ENCODE measurements at places on chromosomes 3 and 15. TPM values are rescaled to one million over a fixed set of nuclear protein-coding genes. Genes with fewer than 3 reads are reported as not detected.

DNA sequence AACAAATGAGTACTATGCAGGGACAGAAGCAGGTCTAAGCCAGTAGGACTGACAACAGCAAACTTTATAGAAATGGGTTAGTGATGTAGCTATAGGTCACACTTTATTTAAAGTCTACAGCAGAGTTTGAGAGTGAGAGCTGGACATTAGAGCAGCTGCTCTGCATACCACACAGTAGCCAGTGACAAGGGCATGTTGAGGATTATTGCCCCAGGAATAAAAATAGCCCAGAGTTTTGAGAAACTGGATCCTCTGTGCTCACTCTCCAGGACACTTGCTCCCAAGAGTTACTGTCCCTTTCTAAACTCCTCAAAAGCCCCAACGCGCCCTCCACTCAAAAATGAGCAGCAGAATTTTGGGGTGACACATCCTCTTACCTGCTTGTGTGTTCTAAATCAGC is 21.1 kb downstream of the LRTM1 start:
- peaks cover 18% of the 10 kb centered on the region for H3K36me3 ChIP-seq
- no peak overlapping the region for H3K4me3 ChIP-seq
- no peak overlapping the region for H3K27ac ChIP-seq
- peaks cover 6% of the 10 kb centered on the region for H3K4me1 ChIP-seq
- DNase-seq = no peak

GRCh38 chr3:26768068-26768651 is 145.6 kb downstream of the LRRC3B start:
- H3K27ac ChIP-seq = no peak overlapping the region
- H3K4me1 ChIP-seq = no peaks in the 10 kb centered on the region
- no peak overlapping the region for H3K4me3 ChIP-seq
- no peaks in the 10 kb centered on the region for H3K36me3 ChIP-seq

DNA sequence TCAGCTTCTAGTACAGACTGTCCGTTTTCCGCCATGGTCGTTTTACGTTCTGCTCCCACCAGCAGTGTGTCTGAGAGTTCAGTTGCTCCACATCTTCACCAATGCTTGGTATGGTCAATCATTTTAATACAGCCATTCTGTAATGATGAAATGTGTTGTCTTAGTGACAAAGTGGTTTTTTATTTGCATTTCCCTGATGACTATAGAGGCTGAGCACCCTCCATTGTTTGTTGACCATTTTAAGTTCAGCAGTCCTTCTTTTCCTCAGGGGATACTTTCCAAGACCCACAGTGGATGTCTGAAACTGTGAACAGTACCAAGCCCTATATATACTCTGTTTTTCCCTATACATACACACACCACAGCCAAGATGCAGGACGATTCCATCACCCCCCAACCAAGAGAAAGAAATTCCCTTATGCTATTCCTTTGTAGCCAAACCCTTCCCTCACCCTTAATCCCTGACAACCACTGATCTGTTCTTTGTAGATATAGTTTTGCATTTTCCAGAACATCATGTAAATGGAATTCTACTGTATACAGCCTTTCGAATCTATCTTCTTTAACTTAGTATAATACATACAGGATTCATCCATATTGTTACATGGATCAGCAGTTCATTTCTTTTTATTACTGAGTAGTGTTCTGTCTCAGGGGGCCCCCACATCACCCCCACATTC is 55.9 kb downstream of the C3orf20 start:
- no peak overlapping the region for H3K4me3 ChIP-seq
- H3K27ac ChIP-seq = no peak overlapping the region
- H3K36me3 ChIP-seq = peaks cover 12% of the 10 kb centered on the region
- no peaks in the 10 kb centered on the region for H3K4me1 ChIP-seq
- no peak for DNase-seq
- peaks cover 27% of the 10 kb centered on the region for H3K27me3 ChIP-seq

DNA sequence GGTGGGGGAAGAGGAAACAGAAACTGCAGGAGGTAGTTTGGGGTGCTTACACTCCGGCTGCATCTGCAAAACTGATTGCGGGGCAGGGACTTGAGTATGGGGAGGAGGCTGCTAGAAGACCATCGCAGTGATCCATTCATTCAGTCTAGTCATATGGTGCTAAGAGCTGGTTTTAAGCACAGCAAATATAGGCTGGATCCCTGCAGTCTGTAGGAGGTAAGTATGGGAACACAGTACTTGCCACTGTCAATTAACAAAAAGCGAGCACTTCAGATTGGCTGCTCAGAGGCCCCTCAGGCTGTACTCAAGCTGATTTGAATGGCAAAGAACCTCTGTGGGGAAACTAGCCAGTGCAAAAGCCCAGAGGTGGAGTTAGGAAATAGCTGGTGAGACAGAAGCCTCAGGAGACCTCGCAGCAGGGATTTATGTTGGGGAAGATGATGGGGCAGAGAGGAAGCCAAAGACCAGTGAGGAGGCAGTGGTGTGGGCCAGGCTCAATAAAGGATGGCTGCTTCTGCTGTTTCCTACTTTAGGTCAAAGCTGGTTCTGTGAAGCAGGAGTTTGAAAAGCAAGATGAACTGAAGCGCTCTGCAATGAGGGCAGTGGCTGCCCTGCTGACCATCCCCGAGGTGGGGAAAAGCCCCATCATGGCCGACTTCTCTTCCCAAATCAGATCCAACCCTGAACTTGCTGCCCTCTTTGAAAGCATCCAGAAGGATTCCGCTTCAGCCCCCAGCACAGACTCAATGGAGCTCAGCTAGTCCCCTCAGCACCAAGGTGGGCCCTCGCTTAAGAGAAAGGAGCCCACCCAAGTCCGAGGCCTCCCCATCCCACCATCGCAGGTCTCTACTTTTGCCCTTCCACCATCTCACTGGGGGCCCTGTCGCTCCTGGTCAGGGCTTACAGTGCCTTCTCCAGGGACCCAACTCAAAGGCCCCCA is 7.9 kb downstream of the RPL32 start:
- no peak overlapping the region for H3K4me3 ChIP-seq
- H3K27me3 ChIP-seq = no peaks in the 10 kb centered on the region
- H3K36me3 ChIP-seq = peaks cover 73% of the 10 kb centered on the region
- DNase-seq = no peak
- peak overlapping the region; percentile 70 for H3K27ac ChIP-seq

- no peak overlapping the region for H3K27ac ChIP-seq
- no peak for DNase-seq
- no peaks in the 10 kb centered on the region for H3K36me3 ChIP-seq
- H3K4me3 ChIP-seq = no peak overlapping the region
Measured at GRCh38 chr15:80787316-80787715, 8.1 kb downstream of the CEMIP start.

- H3K27me3 ChIP-seq = no peaks in the 10 kb centered on the region
- H3K36me3 ChIP-seq = no peaks in the 10 kb centered on the region
- no peak overlapping the region for H3K27ac ChIP-seq
- DNase-seq = no peak
- H3K4me3 ChIP-seq = no peak overlapping the region
Measured at GRCh38 chr15:86311568-86312280, 232.1 kb downstream of the AGBL1 start.

DNA sequence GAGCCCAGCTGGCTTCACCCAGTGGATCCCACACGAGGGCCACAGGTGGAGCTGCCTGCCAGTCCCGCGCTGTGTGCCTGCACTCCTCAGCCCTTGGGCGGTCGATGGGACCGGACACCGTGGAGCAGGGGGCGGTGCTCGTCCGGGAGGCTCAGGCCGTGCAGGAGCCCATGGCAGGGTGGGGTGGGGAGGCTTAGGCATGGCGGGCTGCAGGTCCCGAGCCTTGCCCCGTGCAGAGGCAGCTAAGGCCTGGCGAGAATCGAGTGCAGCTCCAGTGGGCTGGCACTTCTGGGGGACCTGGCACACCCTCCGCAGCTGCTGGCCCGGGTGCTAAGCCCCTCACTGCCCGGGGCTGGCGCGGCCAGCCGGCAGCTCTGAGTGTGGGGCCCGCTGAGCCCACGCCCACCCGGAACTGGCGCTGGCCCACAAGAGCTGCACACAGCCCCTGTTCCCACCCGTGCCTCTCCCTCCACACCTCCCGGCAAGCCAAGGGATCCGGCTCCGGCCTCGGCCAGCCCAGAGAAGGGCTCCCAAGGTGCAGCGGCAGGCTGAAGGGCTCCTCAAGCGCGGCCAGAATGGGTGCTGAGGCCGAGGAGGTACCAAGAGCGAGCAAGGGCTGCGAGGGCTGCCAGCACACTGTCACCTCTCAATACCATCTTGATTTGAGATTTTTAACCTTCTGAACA is 121.4 kb downstream of the EPHB1 start:
- H3K4me3 ChIP-seq = no peak overlapping the region
- H3K27ac ChIP-seq = no peak overlapping the region
- no peaks in the 10 kb centered on the region for H3K4me1 ChIP-seq
- H3K27me3 ChIP-seq = no peaks in the 10 kb centered on the region
- no peaks in the 10 kb centered on the region for H3K36me3 ChIP-seq

DNA sequence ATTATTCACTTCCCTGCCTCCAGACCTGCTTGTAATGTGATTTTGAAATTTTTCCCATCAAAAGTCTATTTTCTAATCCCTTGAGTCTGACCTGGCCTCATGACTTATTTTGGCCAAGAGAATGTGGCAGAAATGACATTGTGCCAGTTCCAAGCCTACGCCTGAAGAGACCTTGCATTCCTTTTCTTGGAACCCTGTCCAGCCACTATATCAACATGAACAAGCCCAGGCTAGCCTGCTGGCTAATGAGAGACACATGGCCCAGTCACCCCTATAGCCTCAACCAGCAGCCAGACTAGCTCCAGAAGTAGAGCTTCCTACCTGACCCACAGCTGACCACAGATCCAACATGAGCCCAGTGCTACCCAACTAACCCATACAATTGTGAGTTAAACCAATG is 121.1 kb upstream of the ACP3 start:
- no peaks in the 10 kb centered on the region for H3K27me3 ChIP-seq
- H3K4me1 ChIP-seq = peaks cover 11% of the 10 kb centered on the region
- peak overlapping the region; percentile 14 for H3K27ac ChIP-seq
- no peak overlapping the region for H3K4me3 ChIP-seq

- no peaks in the 10 kb centered on the region for H3K36me3 ChIP-seq
- no peak for DNase-seq
- peaks cover 10% of the 10 kb centered on the region for H3K4me1 ChIP-seq
- no peak overlapping the region for H3K27ac ChIP-seq
- peak overlapping the region; percentile 53 for H3K4me3 ChIP-seq
Measured at GRCh38 chr3:197001972-197002700, 27.5 kb downstream of the MELTF start.

GRCh38 chr15:77716632-77717332 is 84.1 kb upstream of the LINGO1 start:
- peaks cover 64% of the 10 kb centered on the region for H3K27me3 ChIP-seq
- no peak for DNase-seq
- H3K27ac ChIP-seq = no peak overlapping the region
- no peaks in the 10 kb centered on the region for H3K36me3 ChIP-seq
- no peak overlapping the region for H3K4me3 ChIP-seq
- H3K4me1 ChIP-seq = no peaks in the 10 kb centered on the region

DNA sequence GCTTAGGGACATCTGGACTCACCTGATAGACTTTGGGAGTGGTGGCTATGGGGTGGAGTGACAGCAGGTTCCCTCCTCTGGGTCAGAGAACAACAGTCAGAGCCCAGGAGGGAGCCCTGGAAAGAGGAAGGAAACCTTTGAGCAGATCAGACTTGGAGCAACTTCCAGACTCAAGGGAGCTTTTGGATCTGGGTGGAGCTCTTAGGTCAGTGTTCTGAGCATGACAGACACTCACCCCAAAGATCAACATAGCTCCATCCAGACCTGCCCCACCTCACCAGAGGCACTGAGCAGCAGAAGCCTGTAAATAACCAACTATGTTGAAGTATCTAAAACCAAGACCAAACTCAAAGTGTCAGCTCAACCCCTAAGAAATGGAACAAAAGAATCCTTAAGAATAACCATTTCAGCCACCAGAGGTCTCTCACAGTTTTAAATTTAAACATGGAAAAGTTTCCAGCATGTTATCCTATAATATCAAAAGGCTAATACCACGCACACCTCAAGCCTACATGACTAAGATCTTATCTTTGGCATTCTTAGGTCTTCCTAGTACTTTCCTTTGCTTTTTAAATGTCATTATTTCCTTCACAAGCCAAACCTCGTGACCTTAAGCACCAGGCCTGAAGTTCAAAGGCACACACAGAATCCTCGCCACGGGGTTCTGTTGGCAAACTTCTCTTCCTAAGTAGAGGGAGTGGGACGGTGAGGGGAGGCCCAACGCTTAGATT is 56.4 kb downstream of the UMPS start:
- DNase-seq = peak; percentile 41
- H3K4me1 ChIP-seq = peaks cover 10% of the 10 kb centered on the region
- H3K27ac ChIP-seq = peak overlapping the region; percentile 23
- H3K27me3 ChIP-seq = no peaks in the 10 kb centered on the region

- no peak overlapping the region for H3K4me3 ChIP-seq
- no peaks in the 10 kb centered on the region for H3K27me3 ChIP-seq
- H3K36me3 ChIP-seq = no peaks in the 10 kb centered on the region
- DNase-seq = no peak
Measured at GRCh38 chr15:68601206-68602197, 22.7 kb downstream of the CORO2B start.

Gene MITF
- 16.1 TPM for total RNA-seq

Gene FAM81A
- 1.1 TPM for total RNA-seq

Gene MKRN3
- total RNA-seq = not detected

Gene KLHL40
- total RNA-seq = not detected
